ENCODE measurements at places on chromosomes 16 and 17.

GRCh38 chr17:65901394-65901793 lies 290.5 kb downstream of the CEP112 start:
- no peak for DNase-seq

- no peak for DNase-seq
Measured at GRCh38 chr17:80317706-80317980, 57.0 kb downstream of the RNF213 start.

DNA sequence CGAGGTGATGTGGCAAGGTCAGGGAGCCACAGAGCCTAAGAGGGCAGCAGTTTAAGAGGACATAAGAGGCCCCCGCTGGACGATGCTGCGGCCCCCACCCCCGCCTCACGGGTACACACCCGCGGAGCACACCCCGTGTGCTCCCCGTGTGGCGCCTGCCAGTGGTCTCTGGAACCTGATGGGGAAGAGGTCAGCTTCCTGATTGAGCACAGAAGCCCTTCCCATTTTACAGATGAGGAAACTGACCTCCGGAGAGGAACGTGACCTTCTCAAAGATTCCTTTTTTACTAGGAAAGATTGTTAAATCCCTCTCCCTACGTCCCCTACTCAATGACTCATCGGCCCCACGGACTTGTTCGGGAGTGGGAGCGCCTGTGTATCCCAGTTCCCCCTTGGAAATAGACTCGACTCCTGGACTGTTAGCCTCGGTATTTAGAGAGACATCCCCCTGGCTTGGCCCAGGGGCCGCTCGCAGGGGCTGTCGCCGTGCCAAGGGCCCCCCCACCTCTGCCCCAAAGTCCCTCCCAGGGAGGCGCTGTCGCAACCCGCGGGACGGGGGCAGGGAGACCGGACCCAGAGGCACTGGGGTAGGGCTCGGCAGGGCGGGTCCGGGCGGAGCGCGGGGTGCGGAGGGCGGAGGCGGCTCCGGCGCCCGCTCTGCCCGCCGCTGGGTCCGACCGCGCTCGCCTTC lies at the start of gene ABCC3:
TSS of gene ABCC3 (plus strand) at position 658 of the 691 bp plus-strand sequence. CDS start 56 bp downstream, outside the sequence.
- no peak for DNase-seq

GRCh38 chr16:30375864-30376263 lies 1.3 kb downstream of the MYL11 start:
- DNase-seq = no peak

- DNase-seq = no peak
Measured at GRCh38 chr16:84086341-84086740, 30.4 kb downstream of the MBTPS1 start.

DNA sequence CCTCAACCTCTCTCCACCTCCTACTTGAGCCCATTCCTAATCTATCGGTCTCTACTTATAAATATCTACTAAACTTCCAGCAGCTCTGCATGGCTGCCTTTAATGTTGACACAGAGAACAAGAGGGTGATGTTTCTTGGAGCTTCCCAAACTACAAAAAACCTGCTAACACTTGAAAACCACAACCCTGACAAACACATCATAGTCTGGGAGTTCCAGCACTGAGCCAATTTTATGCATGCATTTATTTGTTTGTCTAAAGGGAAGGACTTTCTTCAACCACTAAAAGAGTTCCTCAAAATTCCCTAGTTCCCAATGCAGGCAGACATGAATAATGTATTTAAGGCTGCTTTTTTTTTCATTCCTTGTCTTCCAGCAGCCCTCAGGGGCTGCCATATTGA lies 331.8 kb upstream of the XYLT1 start:
- no peak for DNase-seq

GRCh38 chr17:32502710-32503109 lies 15.9 kb downstream of the CDK5R1 start:
- no peak for DNase-seq

DNA sequence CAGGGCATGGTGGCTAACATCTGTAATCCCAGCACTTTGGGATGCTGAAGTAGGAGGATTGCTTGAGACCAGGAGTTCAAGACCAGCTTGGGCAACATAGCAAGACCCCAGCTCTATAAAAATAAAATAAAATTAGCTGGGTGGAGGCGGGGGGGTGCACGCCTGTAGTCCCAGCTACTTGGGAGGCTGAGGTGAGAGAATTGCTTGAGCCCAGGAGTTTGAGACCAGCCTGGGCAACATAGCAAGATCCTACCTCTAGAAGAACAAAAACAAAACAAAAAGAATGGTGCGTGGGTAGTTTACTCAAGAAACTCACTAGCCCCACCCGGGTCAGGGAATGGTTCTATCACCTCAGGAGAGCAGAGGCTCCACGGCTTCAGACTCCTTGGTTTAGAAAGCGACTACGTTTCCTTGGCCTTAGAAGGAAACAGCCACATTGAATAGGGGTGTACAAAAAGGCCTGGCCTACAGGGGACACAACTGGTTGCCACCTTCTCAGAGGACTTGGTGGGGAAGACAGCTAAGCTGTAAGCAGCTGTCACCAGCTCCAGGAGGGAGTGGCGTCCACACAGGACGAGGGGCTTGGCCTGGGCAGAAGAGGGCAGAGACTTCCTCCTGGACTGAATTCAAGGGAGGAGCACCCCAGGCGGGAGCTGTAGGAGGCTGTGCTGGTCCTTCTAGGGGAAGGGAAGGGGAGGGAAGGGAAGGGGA lies 716 bp downstream of the TK1 start:
- DNase-seq = no peak

DNA sequence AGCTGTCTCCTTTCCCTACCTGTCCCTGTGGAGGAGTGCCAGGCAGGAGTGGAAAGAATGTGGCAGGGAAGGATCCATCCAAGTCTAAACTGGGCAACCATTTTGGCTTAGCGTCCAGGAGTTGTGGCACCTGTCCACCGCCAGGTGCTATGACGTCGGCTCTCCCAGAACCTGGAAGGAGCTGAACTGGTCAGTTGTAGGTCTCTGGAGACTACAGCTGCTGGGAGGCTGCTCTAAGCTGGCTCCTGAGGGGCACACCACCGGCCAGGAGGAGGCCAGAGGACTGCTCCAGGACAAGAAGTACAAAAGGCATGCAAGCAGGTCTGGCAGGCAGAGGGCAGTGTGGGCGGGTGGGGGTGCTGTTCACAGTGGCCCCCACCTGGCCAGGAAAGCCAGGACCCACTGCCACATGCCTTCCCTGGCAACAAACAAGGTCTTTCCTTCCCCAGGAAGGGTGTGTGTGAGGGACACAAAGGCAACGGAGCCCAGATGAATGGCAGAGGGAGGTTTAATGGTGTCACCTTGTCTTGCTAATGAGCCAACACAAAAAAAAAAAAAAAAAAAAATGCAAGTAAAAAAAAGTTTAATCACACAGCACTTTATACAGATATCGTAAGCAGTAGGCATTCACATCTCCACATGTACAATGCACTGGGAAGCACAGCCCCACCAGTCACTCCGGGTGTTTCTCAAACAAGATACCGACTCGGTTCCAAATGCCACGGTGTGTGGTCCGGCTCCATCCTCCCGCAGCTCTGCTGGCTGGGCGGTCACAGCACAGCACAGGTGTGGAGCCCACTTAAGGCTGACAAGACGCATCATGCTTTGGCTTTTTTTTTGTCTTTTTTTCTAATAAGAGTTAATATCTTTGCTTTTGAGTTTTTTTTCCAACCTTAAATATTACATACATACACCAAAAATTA lies 4.8 kb downstream of the SPHK1 start:
- no peak for DNase-seq

DNA sequence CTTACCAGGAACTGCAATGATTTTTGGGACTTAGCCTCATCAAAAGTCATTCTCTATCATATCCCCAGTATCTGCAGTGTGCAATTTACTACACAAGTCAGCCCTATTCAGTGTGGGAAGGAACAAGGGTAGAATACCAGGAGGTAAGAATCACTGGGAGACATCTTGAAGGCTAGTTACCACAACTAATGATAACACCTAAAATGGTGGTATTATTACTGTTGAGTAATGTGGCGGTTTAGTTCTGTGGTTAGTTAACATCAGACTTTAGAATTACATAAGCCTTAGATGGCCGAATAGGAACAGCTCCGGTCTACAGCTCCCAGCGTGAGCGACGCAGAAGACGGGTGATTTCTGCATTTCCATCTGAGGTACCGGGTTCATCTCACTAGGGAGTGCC lies 567.9 kb upstream of the CDH11 start:
- no peak for DNase-seq

GRCh38 chr16:70440009-70440692 lies 1.3 kb upstream of the ST3GAL2 start:
- no peak for DNase-seq

DNA sequence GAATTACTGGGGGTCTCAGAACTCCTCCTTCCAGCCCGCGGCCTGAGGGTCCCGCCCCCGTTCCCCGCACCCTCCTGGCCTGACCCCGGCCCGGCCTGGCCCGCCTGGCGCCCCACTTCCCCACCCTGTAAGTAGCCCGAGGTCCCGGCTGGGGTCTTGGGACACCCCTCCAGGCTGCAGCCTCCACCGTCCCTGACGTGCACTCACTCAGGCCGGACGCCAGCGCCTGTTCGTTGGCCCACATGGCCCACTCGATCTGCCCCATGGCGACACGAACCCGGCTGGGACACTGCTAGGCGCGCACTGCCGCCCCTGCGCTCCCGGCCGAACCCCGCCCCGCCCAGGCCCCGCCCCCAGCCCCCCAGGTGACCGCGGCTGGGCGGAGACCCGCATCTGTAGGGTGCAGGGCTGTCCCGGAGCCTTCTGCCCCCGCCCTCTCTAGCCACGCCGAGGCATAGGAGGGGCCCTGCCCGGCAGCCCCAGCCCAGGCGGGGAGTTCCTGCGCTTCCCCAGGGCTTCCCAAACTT lies at the start of gene CYBA:
TSS of gene CYBA (minus strand) at position 305 of the 527 bp plus-strand sequence. CDS start at position 265, 40 bp downstream.
- peak; percentile 60 for DNase-seq

GRCh38 chr16:57071831-57072582 lies 20.4 kb upstream of the CPNE2 start:
- DNase-seq = no peak

DNA sequence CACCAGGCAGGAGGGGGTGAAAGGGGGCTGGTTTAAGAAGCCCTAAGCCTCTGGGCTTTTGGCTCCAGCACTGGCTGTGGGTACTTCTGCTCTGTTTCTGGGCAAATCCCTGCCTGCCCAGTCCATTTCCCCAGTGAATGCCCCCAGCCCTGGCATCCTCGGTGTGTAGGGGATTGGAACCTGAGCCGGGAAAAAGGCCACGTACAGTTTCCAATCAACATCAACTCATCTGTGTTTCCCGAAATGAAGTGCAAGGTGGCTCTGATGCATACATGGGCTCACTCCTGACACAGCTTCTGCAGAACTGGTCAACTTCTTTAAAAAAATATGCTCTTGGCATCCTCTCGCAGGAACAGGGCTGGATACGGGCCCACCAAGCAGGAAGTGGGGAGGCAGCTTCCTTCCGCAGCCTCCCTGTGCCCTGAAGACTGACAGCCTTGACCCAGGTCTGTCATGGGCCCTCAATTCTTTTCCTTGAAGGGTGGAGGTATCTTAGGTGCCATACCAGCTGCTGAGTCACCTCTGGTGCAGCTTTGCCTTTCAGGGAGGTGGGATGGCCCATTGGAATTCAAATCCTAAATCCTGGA lies 73.3 kb downstream of the N4BP1 start:
- DNase-seq = no peak

DNA sequence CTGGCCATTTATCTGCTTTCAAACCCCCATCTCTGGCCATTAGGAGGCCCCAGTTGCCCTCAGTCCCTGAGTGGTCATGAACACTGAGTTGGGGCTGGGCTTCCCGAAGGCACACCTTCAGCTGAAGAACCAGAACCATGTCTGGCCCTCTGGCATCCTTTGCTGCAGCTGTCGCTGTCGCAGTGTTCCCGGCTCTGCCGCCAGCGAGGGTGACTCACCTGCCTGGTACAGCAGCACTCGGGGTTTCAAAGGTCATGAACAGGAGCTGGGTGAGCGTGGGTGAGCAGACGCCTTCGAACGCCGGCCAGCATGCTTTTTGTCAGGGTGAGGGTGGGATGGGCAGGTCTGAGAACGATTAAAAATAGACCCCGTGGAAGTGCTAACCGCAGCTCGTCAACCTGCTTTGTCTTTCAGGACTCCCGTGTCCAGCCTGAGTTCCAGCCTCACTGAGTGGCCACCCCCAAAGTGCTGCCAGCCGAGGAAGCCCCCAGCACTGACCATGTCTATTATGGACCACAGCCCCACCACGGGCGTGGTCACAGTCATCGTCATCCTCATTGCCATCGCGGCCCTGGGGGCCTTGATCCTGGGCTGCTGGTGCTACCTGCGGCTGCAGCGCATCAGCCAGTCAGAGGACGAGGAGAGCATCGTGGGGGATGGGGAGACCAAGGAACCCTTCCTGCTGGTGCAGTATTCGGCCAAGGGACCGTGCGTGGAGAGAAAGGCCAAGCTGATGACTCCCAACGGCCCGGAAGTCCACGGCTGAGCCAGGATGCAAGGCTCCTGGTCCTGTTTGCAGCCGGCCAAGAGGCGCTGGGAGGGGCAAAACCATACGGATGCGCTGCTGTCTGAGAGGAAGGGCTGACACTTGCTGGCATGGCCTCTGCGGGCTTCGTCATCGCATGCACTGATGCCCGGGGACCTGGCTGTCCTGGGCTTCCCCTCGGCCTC lies 7.6 kb downstream of the SNN start:
- DNase-seq = no peak

All from activated T-helper 1 cell treated with anti-CD3 and anti-CD28 coated beads, Interleukin-2, amount 50 U/mL, for 16 hours (primary cell).